ENCODE measurements at places on chromosomes 5 and 9.

- no peak for DNase-seq
Measured at GRCh38 chr9:91119142-91119541, 242.6 kb downstream of the AUH start.

DNA sequence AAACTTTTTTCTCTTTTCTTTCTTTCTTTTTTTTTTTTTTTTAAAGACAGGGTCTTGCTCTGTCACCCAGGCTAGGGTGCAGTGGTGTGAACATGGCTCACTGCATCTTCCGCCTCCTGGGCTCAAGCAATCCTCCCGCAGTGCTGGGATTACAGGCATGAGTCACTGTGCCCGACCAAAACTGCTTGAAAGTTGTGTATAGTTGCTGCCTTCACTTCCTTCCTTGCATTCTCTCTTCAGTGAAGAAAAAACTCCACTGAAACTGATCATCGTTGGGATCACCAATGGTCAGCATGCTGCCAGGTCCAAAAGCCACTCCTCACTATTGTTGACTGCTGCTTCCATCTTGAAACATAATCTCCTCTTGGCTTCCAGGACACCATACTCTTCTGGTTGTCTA, 66.6 kb upstream of the CTNNA1 start:
- DNase-seq: no peak

- DNase-seq: no peak
Measured at GRCh38 chr9:71628247-71628646, 140.1 kb downstream of the CEMIP2 start.

DNA sequence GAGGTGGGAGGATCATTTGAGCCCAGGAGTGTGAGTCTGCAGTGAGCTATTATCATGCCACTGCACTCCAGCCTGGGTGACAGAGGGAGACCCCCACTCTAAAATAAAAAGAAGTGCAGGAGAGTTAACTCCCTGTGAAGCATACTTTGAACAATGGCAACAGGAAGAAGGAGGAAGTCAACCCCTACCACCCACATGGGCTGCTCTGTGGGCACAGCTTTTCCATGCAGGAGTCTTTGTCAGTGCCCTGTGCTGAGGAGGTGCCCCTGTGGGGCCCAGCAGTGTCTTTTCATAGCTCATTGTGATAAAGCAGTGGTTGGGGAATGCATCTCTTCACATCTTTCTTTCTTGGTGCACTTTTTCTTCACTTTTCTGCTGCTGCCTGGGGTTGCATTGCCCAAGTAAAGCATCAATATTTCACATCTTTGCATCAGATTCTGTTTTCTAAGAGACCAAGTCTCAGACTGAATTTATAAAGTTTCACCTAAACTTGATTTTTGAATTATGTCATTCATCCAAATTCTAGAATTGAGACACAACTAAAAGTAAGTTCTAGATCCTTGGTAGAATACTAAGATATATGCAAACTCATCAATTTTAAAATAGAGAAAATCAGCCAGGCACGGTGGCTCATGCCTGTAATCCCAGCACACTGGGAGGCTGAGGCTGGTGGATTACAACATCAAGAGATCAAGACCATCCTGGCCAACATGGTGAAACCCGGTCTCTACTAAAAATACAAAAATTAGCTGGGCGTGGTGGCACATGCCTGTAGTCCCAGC, 316.6 kb downstream of the DNAH5 start:
- DNase-seq: no peak

GRCh38 chr5:55577353-55578060, 42.7 kb upstream of the PLPP1 start:
- no peak for DNase-seq

GRCh38 chr5:142057697-142058056, 44.9 kb upstream of the GNPDA1 start:
- DNase-seq: no peak

- no peak for DNase-seq
Measured at GRCh38 chr9:106467113-106467864, 395.7 kb upstream of the ZNF462 start.

DNA sequence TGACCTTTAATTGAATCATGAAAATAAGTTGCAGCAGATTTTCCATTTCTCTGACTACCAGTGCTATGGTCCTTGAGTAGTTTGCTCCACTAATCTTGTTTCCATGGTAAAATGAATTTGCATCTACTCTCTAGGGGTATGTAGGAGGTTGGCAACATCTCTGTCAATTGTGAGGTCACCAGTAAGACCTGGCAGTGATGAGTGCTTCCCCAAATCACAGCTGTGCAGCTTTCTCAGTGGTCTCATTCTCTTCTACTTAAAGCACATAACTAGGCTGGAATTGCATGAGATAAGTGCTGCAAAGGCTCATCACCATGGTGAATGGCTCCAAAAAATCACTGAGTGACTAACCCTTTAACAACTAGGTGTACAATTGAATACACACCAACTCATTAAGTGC, 36.3 kb downstream of the ADAMTS19 start:
- no peak for DNase-seq

GRCh38 chr5:115430374-115430773, 114.2 kb downstream of the FEM1C start:
- no peak for DNase-seq

DNA sequence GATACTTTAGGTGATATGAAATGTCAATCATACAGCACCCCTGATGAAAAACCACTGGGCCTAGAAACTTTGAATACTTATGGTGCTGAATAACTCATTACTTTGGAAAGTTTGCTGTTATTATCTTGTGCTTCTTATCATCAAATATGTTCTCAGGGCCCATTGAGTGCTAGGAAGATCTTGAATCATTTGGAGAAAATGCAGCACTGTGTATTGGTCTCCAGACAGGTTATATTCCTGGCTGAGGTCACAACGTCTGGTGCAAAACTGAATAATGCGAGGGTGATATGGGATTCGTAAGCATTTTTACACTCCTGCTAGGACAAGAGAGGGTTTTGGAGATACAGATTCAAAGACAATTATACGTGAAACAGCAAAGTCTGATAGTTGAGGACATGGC, 249.4 kb upstream of the TNC start:
- no peak for DNase-seq

GRCh38 chr9:123658792-123659191, 271.1 kb downstream of the DENND1A start:
- no peak for DNase-seq

- DNase-seq: no peak
Measured at GRCh38 chr9:30673132-30673531, 1711.3 kb upstream of the ACO1 start.

DNA sequence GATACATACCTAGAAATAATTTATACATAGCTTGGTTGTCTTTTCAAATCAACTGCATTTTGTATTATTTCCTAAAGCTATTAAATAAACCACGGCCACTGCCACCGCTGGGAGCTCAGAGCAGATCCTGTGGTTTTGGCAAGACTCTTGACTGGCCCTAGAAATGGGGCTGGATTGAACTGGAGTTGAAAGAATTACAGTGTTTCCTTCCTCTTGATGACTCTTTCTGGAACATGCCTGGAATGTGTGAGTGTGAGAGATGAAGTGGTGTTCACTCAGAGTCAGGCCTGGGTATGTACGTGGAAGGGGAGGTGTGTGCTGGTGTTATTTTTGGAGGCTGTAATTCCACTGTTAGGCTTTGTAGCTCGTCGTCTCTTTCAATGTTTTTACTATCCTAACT, 45.9 kb downstream of the TEK start:
- no peak for DNase-seq

DNA sequence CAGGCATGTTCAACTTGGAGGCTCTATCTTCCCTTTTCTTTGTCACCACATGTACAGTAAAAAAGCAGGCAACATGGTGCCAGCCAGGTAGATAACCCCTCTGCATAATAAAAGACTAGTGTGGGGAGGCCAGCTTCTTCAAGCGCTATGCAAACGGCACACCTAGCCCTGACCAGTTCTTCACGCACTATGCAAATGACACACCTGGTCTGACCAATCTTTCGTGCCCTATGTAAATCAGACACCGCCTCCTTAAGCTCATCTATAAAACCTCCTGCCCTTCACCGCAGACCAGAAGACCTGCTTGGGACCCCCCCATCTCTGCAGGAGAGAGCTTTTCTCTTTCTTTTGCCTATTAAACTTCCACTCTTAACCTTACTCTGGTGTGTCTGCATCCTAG, 28.1 kb upstream of the UGCG start:
- DNase-seq: no peak

DNA sequence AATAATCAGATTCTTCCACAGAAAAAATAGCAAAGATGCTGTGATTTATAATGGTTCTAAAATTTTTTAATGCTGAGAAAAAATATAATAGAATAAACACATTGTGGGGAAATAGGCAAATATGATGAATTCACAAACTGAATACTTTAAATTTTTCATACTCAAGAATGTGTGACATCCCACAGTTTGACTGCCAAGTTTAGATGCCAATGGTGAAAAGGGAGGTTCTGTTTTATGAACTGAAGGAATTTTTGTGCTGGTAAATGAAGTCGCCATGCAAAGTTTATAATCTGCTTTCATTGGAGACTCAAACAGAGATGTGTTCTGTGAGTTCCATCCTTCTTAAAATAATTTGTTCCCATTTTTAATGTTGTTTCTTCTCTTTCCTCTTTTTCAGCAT, 367.5 kb upstream of the ADAMTS16 start:
- no peak for DNase-seq

GRCh38 chr9:90307167-90307833, 335.3 kb downstream of the DIRAS2 start:
- DNase-seq: no peak

DNA sequence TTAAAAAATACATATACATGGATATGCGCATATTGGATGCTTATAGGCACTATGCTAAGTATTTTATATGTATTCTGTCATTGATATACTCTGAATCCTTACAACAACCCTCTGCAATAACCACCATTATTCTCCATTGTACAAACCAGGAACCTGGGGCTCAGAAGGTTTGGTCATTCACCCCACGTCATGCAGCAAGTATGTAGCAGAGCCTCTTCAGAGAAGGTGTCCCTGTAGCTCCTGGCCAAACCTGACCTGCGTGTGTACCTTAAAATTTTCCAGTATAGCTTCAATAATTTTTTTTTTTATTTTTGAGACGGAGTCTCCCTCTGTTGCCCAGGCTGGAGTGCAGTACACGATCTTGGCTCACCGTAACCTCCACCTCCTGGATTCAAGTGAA, 51.9 kb downstream of the MFAP3 start:
- no peak for DNase-seq

DNA sequence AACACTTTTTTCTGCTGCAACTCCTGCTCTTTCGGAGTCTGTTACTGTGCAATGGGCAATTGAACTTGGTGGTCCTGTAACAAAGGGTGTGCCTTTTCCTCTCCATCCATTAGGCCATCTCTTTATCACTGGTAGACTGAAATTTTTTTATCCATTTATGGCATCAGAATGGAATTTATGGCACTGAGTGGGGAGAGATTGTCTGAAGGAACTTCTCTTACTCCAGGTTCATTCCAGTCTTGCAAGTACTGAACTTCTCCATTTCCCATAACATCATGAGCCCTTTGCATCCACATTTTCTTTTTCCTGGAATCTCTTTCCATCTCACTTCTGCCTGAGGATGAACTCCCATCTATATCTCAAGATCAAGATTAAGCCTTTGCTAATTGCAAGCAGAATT, 10.0 kb downstream of the SLC46A2 start:
- DNase-seq: no peak

DNA sequence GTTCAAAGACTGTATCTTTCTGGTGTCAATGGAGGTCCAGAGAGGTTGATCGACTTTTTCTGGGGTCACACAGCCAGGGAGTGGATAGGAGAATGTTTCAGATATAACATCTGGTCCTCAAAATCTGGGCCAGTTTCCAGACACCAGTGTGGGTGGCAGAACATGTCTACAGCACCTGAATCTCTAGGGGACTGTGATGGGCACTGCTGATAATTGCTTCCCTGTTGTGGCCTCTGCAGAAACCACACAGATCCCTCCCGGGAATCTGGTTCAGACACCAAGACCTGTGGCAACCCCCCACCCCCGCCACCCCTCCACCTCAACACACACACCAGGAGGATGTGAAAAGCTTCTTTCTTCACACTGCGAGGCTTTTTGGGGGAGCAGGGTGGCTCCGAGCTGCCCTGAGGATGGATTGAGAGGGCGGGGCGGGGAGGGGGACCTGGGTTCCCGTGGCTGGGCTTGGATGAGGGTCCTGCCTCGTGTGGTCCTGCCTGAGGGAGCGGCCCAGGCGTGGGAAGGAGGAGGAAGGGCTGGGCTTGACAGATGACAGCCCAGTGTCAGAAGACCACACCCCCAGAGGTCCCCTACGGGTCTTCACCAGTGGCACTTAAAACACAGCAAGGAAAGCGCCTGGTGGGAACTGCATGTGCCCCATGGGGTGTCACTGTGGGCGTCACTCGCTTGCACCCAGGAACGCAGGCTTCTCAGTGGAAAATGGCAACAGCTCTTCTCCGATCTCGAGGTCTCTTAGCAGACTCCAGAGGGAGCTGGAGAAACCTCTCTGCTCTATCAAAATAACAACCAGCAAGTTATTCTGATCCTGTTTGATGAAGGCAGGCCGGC, 55.2 kb downstream of the TRIP13 start:
- no peak for DNase-seq

DNA sequence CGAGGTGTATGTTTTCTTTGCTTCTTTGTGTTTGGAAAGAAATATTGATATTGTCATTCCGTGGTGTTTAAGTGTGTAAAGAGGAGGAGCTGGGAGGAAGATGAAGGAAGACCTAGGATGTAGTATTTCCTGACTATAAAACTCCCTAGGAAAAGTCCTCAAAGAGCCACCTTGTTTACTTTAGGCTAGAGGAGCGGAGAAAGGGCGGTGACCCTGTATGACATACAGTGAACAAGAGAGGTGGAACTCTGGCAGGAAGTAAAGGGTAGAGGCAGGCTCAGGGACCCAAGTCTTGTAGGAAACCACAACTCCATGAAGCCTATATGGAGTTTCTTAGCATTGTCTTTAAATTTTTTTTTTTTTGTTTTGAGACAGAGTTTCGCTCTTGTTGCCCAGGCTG, 303.9 kb downstream of the DOCK8 start:
- no peak for DNase-seq

- DNase-seq: no peak
Measured at GRCh38 chr5:37002176-37002751, 125.7 kb downstream of the NIPBL start.

DNA sequence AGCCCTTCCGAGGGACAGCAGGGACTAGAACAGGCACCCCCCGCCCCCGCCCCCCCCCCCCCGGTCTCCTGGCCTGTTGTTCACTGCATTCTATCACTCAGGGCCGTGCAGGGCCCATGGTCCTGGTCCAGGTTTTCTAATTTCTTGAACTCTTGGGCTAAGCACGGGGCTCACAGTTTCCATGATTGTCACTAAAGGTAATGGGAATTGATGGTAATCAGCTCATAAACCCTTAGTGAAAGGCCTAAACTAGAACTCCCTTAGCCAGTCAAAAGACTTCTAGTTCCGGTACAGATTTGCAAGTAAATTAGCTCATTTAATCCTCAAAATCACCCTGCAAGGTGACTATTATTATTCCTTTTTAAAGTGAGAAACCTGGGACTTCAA, 14.7 kb upstream of the PWWP2A start:
- no peak for DNase-seq

- DNase-seq: no peak
Measured at GRCh38 chr5:169631360-169631759, 5.7 kb upstream of the DOCK2 start.

DNA sequence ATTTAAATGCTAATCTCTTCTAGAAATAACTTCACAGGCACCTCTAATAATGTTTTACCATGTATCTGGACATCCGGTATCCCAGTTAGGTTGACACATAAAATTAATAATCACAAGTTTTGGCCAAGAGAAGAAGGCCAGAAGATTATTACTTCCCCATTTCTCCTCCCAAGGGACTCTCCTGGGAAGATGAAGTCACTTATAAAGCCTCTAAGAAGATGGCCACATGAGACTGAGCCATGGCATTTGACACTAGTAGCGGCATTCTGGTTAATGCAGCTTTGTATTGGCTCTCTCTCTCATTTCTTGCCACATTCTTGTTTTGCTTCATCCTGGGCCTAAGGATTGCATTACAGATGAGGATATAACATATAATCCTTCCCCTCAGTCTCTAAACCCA, 34.5 kb upstream of the RASA1 start:
- no peak for DNase-seq
